ENCODE measurements at places on chromosomes 11 and 22. TPM values are rescaled to one million over a fixed set of nuclear protein-coding genes. Genes with fewer than 3 reads are reported as not detected.

DNA sequence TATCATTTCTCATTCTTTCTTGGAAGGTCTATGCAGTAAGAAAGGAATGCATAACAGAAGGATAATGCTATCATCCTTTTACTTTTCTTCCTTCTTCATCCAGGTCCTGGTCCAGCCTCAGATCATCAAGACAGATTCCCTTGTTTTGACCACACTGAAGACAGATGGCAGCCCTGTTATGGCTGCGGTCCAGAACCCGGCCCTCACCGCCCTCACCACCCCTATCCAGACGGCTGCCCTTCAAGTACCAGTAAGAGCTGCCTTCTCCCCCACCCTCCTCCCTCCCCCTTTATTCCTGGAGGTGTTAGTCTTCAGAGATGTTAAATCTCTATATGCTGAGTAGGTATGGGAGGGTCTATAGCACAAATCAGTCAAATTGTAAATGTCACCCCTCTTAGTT lies 37.9 kb downstream of the SREBF2 start:
- no peak for DNase-seq

- DNase-seq, result no peak
Observed at GRCh38 chr11:71580057-71581003, 2.3 kb downstream of the KRTAP5-11 start.

DNA sequence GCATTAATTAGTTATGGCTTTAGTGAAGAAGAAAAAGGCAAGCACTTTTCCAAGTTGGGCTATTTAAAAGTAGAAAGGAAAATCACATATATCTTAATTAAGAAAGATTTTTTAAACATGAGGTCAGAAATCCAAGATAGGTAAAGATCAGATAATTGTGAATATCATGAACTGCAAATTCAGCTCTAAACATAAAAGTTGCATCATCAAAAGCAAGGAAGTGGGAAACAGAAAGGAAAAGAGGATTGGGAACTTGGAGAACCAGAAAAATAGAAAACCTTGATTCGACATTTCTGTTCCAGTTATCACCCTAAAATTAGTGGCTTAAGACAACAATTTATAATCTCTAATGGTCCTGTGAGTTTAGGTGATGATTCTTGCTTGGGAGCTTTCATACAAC lies 17.5 kb downstream of the KBTBD3 start:
- no peak for DNase-seq

DNA sequence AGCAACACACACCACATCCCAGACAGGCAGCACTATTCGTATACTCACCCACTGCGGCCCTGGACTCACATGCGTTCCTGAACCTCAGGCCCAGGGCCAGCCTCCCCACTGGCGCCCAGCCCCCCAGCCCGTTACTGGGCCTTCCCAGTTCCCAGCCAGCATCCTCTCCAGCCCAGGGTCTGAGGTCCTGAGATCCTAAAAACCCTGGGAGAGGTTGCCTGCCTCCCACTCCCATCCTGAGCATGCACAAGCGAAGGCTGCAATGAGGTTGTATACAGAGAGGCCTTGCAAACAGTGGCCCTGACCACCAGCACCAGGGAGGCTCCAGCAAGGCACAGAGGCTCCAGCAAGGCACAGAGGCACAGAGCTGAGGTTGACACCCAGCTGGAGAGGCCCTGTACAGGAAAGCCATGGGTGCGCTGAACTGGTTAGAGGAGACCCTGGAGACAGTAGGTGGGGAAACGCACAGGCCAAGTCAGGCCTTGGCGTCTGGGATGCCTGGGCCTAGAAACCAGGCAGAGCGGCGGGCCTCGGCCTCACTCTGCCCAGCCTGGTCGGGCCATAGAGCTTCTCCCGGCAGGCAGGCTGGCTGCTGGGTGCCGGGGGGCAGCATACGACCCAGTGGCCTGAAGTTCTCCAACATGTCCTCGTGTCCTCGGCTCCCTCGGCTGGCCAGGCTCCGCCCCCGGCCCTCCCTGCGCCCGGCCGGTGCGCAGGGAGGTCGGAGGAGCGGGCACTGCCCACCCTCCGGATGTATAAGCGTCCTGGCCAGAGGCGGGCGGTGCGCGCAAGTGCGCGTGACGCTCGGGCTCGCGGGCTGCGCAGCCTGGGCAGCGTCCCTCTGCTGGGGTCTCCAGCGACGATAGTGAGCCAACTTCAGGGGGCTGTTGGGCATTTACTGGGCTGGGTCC lies 2.3 kb upstream of the TBX1 start:
- DNase-seq, result no peak

- DNase-seq, result no peak
Observed at GRCh38 chr11:95364324-95365295, 133.6 kb upstream of the SESN3 start.

DNA sequence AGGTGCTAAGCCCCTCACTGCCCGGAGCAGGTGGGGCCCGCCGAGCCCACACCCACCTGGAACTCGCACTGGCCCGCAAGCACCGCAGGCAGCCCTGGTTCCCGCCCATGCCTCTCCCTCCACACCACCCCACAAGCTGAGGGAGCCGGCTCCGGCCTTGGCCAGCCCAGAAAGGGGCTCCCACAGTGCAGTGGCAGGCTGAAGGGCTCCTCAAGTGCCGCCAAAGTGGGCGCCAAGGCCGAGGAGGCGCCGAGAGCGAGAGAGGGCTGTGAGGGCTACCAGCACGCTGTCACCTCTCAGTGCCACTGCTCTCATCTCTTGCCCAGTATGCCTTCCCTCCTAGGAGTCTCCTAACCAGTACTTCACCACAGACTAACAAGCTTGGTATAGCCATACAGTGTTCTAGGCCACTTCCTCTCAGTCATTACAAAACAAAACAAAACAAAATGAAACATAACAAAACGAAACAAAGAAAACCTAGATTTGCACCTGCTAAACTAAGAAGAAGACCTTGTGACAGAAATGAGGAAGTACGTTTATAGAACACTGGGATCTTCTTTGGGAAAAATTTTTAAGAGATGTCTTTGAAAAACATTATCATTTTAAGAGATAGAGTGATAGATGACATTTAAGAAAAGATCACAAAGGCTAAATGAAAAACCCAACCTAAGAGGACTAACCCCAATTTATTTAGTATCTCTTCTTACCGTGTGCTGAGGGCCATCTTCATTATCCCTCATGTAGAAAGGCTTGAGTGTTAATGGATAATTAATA lies 47.7 kb upstream of the GAB2 start:
- no peak for DNase-seq

IL10RA gene
- 2.7 TPM for polyA plus RNA-seq

Data from right renal cortex interstitium (tissue), 3 donors.